ENCODE measurements at places on chromosomes 4 and X.

DNA sequence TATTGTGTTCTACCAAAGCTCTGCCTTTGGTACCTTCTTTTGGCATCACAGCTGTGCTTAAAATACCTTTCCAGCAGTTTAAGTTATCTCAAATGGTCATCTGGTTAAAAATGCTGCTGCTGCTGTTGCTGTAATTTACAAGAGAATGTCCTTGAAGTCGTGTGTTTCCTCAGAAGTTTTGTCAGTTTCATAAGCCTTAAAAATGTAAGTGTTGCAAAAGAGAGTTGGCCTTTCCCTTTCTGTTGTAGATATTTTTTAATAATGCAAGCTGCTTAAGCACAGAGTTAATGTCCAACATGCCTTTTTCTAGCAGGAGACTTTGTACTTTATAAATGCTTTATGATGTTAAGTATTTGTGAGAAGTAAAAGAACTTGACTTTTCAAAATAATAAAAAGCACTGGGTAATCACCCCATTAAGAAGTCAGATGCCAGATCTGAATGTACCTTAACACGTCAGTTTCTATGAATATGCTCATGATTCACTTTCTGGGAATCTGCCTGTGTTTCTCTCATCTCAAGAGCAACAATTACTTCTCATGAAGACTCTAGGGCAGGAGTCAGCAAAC is 35.3 kb upstream of the TENM3 start:
- no peak for DNase-seq

DNA sequence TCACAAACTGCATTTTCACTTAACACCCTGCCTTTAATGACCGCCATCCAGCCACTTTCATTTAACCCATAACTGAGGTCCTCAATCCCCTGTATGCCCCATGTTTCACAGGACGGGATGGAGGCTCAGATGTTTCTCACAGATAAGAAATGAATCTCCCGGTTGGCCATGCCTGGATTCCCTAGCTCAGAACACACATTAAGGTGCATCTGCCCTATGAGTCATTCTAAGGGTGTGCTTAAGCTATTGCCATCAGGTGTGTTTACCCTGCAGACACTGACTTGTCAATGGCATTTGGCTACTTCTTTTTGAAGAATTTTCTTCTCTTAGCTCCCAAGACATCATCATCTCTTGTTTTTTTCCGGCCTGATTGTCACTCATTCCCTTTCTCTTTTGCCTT is 222.6 kb upstream of the SMIM31 start:
- no peak for DNase-seq

- DNase-seq = no peak
Observed at GRCh38 chrX:65671966-65672365, 4.5 kb downstream of the MSN start.

- DNase-seq = no peak
Observed at GRCh38 chr4:132493476-132493875, 655.6 kb upstream of the PCDH10 start.

DNA sequence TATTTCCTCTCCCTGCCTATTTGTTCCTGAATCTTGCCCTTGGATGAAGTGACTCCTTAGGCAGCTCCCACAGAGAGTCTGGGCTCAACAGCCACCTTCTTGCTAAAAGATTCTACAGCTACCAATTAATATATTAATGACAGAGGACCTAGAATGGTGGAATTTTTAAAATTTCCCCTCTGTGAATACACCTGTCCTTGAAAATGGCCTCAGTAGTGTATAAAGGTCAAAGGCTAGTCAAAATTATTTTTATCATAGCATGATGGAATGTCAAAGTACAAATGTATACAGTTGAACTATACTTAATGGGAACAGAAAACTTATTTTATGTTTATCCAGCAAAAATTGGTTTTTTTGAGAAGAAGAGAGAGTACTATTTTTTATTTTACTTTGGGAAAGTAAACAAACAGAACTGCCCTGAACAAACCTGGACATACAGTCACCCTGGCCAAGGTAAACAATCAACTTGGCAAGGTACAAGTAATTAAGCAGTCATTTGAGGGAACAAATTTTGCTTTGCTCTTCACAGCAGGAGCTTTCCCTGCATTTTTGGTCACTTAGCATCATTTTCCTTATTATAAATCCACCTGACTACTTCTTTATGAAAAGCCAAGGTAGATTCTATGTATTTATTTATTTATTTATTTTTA is 250.8 kb downstream of the INPP4B start:
- DNase-seq = no peak

- DNase-seq = peak; percentile 54
Observed at GRCh38 chrX:155056877-155057792, 13.8 kb downstream of the CMC4 start.

DNA sequence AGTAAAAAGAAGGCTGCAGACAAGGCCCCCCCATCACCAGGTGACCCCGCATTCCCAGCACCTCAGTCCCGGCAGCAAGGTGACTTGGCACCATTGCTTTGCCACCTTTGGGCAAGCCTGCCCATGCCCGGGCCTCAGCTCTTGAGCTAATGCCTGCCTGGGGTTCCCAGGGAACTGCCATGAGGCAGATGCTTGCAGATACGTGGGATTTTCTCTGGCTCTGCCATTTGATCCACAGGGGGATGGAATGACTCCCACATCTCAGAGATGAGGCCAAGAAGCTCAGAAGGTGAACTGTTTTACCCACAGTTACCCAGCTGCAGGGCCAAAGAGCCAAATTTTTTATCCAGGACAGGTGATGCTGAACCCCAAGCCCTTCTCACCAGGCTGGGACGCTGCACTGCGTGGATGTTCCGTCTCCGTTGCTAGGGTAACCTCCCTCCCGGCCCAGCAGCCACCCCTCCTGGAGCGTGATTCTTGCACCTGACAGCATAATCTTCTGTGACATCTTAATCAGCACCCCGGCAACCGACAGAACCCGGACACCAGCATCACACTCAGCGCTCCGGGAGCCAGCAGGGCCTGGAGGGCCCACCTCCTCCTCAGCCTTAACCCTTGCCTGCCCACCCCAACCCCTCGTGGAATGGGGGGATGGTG is 15.7 kb upstream of the MSX1 start:
- DNase-seq = no peak

GRCh38 chrX:133921764-133922389 is 63.5 kb downstream of the GPC3 start:
- peak; percentile 11 for DNase-seq

GRCh38 chr4:41145571-41146078 is 68.7 kb downstream of the APBB2 start:
- DNase-seq = no peak

DNA sequence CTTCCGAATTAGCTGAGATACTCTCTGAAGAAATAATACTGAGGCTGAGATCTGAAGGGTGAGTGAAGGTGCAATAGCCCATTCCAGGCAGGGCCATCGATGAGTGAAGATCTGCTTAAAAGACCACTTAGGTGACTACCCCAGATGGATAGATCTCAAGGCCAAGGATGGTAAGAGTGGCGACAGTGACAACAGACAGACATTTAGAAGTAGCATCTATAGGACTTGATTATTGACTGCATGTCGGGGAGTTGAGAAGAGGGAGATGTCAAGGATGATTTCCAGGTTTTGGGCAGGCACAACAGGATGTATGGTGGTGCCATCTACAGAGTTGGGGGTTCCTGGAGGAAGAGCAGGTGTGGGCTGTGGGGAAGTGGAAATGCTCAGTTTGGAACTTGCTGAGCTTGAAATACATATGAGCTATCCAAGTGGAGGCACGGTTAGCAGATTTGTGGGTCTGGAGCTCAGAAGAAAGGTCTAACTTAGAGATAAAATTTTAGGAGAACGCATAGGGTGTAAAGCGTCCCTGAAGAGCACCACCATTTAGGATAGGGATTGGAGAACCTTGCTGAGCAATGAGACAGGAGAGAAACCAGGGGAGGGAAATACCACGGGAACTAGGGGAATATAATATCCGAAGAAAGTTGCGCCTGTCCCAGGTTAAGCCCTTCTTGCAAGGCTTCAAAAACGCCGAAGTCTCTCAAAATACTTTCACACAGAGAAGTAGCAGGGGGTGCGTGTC is 688 bp downstream of the UFSP2 start:
- DNase-seq = no peak

DNA sequence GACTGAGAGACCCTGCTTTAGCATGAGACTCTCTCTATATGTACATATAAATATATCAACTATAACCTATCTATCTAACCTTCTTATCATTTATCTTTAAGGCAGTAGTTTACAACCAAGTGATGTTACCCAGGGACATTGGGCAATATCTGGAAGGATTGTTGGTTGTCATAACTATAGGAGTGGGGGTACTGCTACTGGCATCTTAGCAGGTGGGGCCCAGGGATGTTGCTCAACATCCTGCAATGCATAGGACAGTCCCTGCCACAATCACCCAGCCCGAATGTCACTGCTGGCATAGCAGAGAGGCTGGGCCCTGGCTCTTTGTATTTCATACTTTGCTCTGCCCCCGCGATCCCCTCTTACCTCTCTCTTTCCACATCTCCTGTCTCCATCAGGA is 397.7 kb downstream of the IL15 start:
- DNase-seq = no peak

DNA sequence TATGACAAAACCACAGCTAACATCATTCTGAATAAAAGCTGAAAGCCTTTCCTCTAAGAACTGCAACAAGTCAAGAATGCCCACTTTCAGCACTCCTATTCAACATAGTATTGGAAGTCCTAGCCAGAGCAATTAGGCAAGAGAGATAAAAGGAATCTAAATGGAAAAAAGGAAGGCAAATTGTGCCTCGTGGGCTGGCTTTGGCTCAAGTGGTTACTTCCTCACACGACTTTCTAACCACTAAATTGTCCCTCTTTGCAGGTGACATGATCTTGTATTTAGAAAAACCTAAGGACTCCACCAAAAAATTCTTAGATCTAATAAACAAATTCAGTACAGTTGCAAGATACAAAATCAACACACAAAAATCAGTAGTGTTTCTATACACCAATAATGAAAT is 57.2 kb downstream of the SCML2 start:
- no peak for DNase-seq

- no peak for DNase-seq
Observed at GRCh38 chrX:19183761-19184477, 61.7 kb upstream of the ADGRG2 start.

- no peak for DNase-seq
Observed at GRCh38 chr4:140719022-140719421, 37.2 kb downstream of the TBC1D9 start.

DNA sequence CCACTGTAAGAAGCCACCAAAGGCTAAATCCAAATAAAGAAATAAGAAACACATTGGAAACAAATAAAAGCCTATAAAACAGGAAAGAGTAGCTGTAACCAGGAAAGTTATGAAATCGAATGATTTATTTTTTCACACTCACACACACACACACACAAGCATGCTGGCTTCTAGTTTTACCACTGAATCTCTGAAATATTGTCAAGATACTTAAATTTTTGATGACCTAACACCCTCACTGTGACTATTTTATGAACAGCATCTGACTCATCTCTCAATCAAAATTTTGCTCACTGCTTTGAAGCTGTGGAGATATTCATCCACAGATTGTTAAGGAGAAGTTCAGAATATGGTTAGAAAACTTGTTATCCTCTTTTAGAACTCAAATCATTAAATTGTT is 13.9 kb upstream of the GABRB1 start:
- DNase-seq = no peak

- DNase-seq = no peak
Observed at GRCh38 chr4:139823345-139823744, 157.7 kb downstream of the MGST2 start.

- no peak for DNase-seq
Observed at GRCh38 chr4:185282968-185283367, 73.6 kb downstream of the SNX25 start.

- no peak for DNase-seq
Observed at GRCh38 chr4:36771411-36772153, 473.0 kb upstream of the NWD2 start.

DNA sequence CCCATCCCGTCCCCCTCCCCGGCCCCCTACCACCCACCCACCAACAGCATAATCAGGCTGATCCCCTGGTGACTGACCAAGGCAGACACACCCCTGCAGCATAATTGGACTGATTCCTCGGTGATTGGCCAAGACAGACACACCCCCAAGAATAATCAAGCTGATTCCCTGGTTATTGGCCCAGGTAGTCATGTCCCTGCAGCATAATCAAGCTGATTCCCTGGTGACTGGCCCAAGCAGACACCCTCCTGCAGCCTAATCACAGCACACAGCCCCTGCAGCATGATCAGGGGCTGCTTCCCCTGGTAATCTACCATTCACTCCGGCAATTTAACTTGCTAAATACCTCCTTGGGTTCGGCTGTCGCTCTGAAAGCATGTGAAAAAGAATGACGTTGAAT is 47.5 kb upstream of the STS start:
- no peak for DNase-seq

DNA sequence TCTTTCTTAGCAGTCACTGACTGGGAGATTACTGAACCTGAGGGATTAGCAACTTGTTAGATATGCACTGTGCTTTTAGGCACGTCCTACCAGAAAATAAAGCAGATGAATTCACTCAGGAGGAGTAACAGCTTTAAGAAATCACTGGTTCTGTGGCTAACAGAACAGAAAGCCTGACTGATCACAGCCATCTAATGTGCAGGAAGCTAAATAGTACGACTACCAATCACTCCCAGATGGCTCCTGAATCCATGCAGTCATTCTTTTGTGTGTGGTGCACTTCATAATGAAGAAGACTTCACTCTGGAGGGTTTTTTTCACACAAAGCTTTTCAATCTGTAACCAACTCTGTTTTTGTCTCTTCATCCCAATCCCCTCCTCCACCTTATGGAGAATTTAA is 305.3 kb upstream of the INTU start:
- DNase-seq = no peak

DNA sequence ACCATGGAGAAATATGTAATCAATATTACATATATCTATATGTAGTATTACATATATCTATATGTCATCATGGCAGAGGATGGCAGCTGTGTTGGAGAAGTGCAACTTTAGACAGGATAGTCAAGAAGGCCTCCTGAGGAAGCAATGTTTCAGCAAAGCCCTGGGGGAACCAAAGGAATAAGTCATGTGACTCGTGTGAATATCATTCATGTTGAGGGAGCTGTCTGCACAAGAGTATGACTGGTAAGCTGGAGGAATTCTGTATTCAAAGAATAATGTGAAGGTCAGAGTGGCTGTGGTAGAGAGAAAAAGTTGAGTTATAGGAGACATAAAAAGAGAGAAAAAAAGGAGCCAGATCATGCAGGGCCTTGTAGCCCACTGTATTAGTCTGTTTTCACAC is 92.9 kb upstream of the EDNRA start:
- no peak for DNase-seq

DNA sequence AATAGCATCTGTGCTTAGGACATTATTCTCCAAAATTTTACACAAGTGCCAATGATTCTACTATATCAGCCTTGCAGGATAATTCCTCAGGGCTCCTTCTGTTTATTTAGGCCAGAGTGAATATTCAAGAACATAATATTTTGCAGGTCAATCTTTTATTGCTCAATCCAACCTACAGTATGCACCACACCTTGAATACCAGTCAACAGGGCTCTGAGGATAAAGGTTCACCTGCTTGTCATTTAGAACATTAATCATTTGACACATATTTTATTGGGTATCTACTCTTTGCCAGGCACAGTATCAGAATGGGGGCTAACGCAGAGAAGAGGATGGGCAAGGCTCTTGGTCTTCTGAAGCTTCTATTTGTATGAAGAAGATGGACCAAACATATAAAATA is 66.2 kb upstream of the SHISA3 start:
- DNase-seq = no peak
